Suppressor macrophage treated with lipopolysaccharide for 1 hour (primary cell): ENCODE measurements at places on chromosomes 3 and 15.
A peak's percentile ranks its signal among the peaks of the same experiment; 100 is the strongest.

DNA sequence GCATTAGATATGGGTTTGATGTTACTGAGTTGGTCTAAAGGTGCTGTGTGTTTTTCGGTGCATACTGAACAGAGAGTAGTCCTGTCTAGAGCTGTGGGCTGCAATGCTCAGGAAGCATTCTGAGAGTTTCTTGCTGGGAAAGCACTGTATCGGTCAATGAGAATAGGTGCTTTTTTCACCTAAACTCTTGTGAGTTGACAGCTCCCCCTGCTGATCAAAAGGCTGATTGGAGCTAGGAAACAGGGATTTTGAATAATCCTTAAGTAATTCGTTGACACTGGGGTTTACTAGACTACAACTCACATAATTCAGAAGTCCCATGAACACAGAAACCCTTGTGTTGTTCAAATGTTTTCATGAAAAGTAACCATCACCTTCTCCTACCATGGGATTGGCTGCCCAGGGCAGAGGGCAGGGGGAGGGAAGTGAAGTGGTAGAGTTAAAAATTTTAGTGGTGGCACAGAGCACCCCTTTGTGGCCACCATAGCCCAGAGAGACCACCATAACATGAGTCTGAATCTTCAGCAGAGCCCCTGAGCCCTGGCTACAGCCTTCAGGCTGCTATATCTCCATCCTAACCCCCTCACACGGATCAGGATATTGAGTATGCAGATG is 13.0 kb upstream of the MANF start:
- peak; percentile 71 for DNase-seq

- DNase-seq: peak; percentile 59
These were observed 9.2 kb upstream of the RFC4 start for GRCh38 chr3:186815435-186815834.

DNA sequence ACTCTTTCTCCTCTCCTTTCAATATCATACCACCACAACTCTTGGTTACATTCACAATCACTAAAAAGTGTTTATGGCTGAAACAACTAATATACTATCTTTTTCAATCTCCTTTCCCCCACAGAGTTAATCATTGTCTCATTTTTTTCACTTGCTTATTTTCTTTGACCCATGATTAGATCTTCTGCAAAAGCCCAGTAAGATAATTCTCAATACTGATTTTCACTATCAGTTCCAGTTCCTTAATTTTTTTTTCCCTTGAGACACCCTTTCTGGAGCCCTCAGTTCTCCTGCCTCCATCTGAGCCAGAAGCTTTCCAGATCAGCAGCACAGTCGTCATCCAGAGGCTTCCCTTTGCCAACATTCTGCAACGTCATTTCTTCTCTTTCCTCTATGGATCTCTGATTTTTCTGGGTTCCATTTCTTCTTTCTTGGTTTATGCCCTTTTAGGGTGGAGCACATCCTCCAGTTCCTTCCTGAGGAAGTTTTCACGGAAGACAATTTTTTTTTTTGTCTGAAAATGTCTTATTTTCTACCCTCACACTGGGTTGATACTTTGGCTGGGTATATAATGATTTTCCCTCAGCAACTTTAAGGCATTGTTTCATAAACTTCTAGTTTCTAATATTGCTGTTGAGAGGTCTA is 88.7 kb upstream of the C15orf39 start:
- peak; percentile 87 for DNase-seq

DNA sequence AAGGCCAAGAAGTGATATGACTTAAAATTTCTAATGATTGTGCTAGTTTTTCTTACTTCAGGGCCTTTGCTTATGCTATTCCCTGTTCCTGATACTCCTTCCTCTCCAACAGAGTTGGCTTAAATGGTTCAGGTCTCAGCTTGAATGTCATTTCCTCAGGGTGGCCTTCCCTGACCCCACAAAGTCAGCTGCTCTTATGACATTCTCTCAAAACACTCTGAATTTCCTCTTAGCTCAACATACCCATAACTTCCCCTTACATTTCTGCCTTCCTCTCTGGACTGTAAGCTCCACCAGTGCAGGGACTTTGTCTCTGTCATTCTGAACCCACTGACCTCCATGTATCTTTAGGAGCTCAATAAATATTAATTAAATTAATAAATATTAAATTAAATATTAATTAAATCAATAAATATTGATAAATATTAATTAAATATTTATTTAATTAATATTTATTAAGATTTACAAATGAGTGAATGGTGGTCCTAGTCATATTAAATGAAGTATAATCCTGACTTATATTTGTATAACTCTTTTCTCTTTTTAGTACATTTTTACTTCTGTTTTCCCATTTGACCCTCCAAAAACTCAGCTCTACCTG is 17.9 kb upstream of the TMCC1 start:
- peak; percentile 91 for DNase-seq

DNA sequence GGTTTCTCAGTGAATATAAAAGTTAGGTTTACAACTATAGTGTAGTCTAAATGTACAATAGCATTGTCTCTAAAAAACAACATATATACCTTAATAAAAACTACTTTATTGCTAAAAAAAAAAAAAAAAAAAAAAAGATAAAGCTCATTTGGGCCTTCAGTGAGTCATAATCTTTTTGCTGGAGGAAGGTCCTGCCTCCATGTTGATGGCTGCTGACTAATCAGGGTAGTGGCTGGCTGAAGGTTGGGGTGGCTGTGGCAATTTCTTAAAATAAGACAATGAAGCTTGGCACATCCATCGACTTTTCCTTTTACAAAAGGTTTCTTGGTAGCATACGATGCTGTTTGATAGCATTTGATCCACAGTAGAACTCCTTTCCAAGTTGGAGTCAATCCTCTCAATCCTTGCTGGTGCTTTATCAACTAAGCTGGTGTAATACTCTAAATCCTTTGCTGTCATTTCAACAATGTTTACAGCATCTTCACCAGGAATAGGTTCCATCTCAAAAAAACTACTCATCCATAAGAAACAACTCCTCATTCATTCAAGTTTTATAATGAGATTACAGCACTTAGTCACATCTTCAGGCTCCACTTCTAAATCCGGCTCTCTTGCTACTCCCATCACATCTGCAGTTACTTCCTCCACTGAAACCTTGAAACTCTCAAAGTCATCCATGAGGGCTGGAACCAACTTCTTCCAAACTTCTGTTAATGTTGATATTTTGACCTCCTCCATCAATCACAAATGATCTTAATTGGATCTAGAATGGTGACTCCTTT is 13.3 kb downstream of the ZNF280D start:
- peak; percentile 23 for DNase-seq

- no peak for DNase-seq
These were observed 119.8 kb upstream of the TLE3 start for GRCh38 chr15:70217226-70218160.

- no peak for DNase-seq
These were observed 19.1 kb upstream of the SPINK8 start for GRCh38 chr3:48352546-48352945.
